Large intestine (tissue), 12 donors: ENCODE measurements at places on chromosomes 16 and 17.

- DNase-seq: no peak
These were observed 6.2 kb downstream of the PHOSPHO1 start for GRCh38 chr17:49224198-49224996.

DNA sequence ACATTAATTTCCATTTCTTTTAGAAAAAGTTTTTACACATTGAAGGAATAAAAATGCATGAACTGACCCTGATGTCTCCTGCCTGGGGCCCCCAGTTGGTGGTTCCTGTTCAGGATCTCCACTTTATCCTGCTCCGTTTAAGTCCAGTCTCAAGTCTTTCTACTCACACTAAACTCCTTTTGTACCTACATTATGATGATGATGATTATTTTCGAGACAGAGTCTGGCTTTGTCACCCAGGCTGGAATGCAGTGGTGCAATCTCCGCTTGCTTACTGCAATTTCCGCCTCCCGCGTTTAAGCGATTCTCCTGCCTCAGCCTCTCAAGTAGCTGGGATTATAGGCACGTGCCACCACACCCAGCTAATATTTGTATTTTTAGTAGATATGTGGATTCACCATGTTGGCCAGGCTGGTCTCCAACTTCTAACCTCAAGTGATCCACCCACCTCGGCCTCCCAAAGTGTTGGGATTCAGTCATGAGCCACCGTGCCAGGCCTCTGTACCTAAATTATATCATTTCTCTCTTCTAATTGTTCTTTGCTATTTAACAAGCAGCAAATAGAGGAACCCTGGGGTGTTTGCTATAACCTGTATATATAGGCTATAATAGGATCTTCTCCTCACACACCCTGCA is 2.2 kb upstream of the FOXK2 start:
- DNase-seq: no peak

DNA sequence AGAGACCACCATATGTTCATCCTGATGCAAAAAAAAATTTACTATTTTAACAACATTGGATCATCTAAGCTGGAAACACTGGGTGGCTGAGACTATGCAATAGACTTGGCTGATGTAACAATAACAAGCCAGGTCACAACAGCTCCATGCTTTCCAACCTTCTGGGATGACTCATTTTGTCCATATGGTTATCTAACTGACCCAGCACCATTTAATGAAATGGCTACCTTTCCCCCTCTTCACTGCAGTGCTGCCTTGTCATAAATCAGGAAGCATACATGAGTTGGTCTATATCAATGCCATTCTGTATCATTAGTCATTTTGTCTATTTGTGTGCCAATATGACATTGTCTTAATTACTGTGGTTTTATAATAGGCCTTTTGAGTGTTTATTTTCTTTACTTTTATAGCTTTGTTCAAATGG is 217.6 kb upstream of the KCNJ16 start:
- no peak for DNase-seq

DNA sequence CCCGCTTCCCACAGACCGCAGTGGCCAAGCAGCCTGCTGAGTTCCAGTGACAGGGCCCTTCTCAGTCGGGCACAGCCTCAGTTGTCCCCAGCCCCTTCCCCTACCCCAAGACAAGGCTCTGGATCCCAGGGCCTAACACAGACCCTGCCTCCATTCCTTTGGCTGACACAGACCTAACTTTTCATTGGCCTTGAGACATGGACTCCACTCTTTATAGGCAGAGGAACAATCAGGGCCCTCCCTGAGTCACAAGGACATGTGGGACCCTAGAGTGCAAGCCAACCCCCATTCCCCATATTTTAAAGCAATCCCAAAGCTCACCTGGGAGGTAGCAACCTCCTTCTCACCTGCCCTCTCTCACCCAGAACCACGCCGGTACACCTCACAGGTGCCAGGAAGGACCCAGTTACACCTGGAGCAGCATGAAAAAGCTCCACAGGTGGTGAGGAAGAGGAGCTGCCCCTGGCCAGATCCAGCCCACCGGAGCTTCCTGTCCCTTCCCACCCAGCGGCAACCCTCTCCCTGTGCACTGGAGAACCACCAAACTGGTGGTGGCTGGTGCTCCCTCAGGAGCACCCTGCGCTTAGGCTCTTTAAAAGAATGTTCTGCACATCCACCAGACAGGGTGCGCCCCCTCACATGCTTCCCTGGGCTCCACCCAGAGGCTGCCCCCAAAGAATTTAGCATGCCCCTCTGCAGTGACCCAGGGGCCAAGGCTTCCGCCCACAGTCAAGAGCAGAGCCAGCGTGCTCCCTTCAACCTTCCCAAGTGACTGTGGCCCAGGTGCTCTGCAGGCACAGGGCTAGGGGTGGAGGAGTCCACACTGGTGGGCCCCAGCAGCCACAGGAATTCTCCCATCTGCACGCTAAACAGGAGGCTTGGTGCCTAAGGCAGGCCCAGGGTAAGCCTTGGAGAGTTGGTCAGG is 3.4 kb downstream of the MNT start:
- no peak for DNase-seq

DNA sequence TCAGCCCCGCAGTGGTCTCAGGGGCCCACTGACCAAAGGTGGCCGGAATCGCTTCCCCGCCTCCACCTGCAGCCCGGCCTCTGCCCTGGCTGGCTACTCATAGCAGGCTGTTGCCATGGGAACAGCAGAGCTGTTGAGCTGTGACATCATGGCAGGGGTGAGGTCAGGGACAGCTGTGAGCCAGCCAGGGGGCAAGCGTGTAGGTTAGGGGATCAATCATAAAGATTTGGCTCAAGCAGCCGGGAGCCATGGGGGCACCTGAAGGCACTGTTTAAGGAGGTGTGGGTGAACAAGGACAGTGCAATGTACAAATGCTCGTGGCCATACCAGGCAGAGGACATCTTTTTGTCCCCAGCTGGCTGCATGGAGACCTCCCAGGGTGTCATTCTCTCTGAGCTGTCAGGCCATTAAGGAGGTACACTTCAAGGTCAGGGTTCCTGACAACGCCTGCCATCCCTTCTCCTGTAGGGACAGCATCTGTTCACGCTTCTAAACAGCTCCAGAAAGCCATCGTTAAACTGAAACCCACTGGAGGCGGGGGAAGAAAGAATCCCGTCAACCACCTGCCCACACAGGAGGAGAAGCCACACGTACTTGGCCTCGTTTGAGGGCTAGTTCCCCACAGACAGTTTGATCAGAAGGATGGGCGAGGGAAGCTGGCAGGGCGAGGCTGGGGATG is at the start of gene CEP295NL:
Gene CEP295NL (minus strand): TSS at position 101 of the 679 bp plus-strand sequence. CDS start 1,373 bp downstream, outside the sequence.
- peak; percentile 73 for DNase-seq

GRCh38 chr17:19357761-19358160 is 4.8 kb downstream of the B9D1 start:
- no peak for DNase-seq

DNA sequence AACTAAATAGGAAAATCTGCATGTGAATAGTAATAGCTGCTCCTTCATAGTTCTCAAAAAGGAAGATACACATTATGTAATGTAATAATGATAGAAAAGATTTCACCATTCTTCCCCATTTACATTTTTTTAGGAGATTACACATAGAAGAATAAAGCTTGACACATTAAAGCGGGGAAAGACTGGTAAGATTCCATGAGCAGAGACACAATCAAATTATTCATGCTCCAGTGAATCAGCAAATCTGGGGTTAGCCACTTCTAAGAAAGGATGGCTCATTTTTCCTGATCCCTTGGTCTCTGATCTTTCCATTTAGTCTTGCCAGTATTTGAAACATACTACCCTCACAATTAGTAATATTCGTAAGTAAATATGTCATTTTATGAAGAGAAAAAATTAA is 81.9 kb downstream of the CA4 start:
- DNase-seq: no peak

- DNase-seq: no peak
These were observed 6.5 kb upstream of the HBM start for GRCh38 chr16:159136-159849.

DNA sequence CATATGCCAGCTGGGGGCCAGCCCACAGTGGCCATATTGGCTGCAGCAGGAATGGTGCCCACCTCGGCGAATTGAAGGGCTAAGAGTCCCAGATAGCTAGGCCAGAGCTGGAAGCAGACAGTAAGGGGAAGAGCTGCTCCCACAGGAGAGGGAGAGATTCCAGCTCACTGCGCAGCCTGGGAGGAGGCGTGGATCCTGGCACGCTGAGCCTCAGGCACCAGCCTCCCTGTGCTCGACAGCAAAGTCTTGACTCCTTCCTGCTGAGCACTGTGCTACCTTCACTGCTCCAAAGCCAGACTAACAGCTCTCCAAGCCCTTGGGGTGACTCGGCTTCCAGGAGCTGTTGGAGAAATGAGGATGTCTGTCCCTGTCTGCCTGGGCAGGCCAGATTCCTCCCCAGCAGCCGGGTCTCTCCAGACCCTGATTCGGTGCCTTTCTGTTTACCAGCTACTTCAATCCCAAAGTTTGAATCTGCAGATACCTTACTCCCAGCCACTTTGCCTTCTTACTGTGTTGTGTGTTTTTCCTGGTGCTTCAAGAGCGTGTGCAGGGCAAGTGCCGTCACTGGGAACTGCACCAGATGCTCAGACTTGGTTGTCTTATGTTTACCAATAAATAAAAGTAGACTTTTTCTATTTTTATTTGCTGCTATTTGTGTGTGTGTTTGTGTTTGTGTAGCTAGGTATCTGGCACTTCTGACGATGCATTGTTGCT is 9.1 kb downstream of the CBX2 start:
- no peak for DNase-seq

DNA sequence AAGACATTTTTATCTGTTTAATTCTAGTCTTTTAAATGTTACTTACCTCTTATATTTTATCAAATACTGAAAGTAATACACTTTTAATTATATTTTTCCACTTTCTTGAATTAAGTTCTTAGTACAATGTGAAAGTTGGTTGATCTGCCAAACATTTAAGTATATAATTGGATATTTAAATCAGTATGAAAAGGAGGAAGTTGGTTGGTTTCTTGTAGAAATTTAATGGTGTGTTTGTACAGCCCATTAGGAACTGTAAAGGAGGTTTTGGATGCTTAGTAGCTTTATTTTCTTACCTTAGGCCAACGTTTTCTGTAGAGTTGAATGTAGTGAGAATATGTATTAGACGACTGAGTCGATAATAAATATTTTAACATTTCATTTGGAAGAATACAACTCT is 5.4 kb downstream of the NFATC3 start:
- DNase-seq: no peak

DNA sequence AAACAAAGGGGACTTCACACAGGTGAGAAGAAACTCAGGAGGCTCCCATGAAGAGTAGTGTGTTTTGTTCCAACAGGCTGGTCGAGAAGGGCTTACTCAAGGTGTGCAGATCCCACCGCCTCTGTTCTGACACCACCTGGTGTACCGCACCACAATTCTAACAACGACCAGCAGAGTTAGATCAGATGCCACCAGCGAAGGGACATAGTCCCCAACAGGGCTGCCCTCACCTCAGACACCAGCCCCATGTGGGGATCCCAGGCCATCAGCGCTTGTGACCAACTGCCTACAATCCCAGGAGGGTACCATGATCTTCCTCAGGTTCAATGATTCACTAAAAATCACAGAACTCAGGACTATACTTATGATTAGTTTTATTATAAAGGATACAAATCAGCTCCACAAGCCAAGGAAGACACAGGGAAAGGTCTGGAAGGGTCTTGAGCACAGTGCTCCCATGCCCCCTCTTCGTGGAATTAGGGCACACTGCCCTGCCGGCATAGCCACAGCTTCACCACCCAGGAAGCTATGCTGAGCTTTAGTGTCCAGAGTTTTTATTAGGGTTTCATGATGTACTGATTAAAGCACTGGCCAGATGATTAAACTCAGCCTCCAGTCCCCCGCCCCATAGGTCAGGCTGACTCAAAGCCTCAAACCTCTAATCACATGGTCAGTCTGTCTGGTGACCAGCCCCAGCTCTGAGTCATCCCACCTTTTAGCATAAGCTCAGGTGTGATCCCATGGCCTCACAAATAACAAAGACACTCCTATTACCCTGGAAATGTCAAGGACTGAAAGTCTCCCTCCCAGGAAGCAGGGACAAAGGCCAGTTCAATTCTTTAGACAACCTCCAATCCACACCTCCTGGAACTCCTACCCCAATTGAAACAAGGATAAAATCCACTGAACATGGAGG is 26.0 kb downstream of the TRIM25 start:
- no peak for DNase-seq
